Esophagus muscularis mucosa (tissue), 4 donors: ENCODE measurements at places on chromosomes 12 and 14. TPM values are rescaled to one million over a fixed set of nuclear protein-coding genes. Genes with fewer than 3 reads are reported as not detected.

LDHB gene
- total RNA-seq = 406 TPM

BDKRB1 gene
- total RNA-seq = 0.42 TPM

TGFB3 gene
- 28.8 TPM for total RNA-seq

PPFIA2 gene
- total RNA-seq = 0.86 TPM

ESRRB gene
- not detected for total RNA-seq

DNA sequence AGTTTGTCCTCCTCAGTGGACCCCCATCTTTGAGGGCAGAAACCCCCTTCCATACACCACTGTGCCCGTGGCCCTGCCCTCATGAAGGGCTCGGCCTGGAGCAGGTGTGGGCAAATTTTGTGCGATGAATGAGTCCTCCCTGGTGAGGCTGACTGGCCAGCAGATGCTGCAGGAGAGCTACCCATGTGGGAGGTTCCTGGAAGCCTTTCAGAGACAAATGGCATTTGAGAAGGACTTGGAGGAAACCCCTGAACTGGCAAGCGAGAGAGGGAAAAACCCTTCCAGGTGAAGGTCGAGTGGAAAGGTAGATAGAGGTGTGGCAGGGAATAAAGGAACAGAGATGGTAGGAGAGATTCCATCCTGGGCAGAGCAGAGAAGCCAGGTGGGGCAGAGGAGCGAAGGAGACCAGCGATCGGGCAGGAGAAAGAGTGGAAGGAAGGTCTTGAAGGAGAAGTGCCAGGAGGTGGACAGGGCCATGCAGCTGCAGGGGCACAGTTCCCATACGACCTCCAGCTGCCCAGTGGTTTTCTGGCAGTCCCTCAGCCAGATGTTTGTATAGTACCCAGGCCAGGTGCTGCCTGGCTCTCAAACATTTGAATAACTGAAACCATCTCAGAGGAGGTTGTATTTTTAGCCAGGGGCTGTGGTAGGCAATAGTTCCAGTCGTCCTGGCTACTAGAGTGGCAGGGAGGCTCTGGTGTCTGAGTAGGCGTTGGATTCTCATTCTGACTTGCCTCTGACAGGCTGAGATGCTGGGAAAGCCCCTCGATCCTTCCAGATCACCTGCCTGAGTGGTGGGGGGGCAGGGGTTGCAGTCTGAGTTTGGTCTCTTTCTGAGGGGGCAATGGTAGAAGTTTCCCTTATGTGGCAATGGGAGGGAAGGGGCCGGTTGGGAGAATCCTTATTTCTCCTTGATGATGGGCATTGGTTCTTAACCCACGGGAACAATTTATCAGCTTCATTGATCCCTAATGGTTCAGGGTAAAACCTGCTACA lies 40.1 kb downstream of the FBXL14 start:
- H3K4me1 ChIP-seq = no peaks in the 10 kb centered on the region
- no peak for DNase-seq

DNA sequence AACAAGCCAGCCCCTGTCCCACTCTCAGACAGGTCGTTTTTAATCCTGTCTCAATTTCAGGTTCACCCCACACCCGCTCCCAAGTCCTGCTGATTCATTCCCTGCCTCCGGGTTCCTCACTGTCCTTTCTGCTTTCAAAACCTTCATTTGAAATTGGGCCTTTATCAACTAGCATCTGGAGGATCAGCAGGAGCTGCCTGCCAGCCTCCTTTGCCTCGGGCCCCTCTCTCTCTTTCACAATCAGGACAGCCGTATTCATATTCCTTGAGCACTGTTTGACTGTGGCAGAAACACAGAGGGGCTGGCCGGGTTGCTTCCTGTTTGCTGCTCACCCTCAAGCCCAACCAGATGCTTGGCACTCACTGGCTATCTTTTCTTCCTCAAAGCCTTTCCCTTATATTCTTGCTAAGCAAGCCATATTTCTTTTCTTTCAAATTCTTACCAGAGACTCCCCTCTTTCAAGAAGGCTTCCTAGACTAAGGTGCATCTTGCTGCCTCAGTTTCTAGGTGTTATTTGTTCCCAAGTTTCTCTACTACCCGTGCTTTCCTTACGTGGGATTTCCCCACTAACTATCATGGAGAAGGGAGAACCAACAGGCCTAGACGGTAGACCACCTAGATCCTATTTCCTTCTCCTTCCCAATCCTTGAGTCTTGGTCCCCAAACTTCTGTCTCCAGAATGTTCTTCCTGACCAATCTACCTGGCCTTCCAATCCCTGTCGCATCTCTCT lies 3.0 kb downstream of the GALNT6 start:
- H3K27me3 ChIP-seq = no peaks in the 10 kb centered on the region
- no peak overlapping the region for H3K4me3 ChIP-seq
- no peaks in the 10 kb centered on the region for H3K36me3 ChIP-seq
- DNase-seq = no peak
- H3K4me1 ChIP-seq = peaks cover 15% of the 10 kb centered on the region

- H3K27me3 ChIP-seq = no peaks in the 10 kb centered on the region
- DNase-seq = no peak
- H3K27ac ChIP-seq = no peak overlapping the region
- no peaks in the 10 kb centered on the region for H3K36me3 ChIP-seq
- H3K4me1 ChIP-seq = peaks cover 18% of the 10 kb centered on the region
Measured at GRCh38 chr12:68375756-68376695, 43.9 kb upstream of the MDM1 start.

GRCh38 chr14:76937181-76938091 lies 91.1 kb downstream of the IRF2BPL start:
- peak overlapping the region; percentile 59 for H3K27ac ChIP-seq
- H3K36me3 ChIP-seq = no peaks in the 10 kb centered on the region
- peaks cover 37% of the 10 kb centered on the region for H3K4me1 ChIP-seq
- DNase-seq = no peak

DNA sequence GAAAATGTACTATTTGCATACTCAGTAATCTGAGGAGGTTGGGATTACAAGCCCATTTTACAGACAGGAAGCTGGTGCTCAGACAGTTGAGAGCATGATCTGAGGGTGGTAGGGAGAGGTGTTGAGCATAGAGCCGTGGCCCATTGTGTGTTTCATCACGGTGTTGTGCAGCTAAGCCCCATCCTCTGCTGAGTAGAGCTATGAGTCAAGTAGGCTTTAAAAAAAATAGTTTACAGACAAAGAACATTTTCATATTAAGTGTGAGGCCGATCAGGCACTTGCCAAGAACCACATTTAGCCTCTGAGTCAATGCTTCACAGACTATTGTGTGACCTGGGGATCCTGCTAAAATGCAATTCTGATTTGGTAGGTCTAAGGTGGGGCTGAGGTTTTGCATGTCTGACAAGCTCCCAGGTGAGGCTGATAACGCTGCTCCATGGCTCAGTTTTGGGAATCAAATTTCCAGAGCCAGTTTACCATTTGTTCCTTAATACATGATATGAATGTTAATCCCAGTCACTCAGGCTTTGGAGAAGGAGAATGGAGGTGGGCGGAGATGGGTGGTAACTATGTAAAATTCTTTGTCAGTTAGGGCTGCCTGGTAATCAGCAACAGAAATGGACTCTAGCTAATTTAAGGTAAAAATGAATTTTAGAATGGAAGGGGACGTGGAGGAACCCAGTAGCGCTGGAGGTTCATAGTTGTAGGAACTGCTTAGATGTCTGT lies 22.2 kb downstream of the ZNF664 start:
- peak; percentile 14 for DNase-seq
- no peaks in the 10 kb centered on the region for H3K27me3 ChIP-seq
- H3K4me3 ChIP-seq = no peak overlapping the region
- H3K4me1 ChIP-seq = peaks cover 26% of the 10 kb centered on the region

- DNase-seq = no peak
- no peak overlapping the region for H3K4me3 ChIP-seq
- H3K27me3 ChIP-seq = no peaks in the 10 kb centered on the region
- no peaks in the 10 kb centered on the region for H3K4me1 ChIP-seq
Measured at GRCh38 chr14:86838363-86838762, 1154.6 kb downstream of the GALC start.

- peak overlapping the region; percentile 92 for H3K27ac ChIP-seq
- DNase-seq = no peak
- H3K4me1 ChIP-seq = peaks cover 83% of the 10 kb centered on the region
- no peaks in the 10 kb centered on the region for H3K36me3 ChIP-seq
- H3K27me3 ChIP-seq = no peaks in the 10 kb centered on the region
Measured at GRCh38 chr12:122891661-122892525, 4.0 kb downstream of the VPS37B start.

DNA sequence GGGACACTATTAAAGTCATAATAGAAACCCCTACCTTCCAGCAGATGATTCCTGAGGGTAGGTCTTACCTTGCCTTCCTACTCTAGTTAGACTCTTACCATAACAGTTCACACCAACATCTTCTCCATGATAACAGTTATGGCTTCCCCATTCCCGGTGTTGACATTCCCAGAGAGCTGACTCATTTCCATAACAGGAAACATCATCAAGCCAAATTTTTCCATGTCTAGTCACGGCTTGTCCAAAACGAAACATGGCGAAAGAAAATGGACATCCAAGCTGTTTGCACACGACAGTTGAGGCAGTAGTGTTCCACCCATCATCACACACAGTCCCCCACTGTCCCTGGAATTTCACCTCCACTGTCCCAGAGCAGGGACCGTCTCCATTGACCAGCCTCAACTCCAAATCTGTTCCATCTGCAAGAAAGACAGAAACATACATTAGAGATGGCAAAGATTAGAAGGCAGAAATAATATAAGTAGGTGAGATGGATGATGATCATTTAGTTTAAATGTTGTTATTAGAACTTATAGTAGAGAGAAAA lies 10.6 kb downstream of the CD163L1 start:
- H3K27me3 ChIP-seq = no peaks in the 10 kb centered on the region
- H3K4me3 ChIP-seq = no peak overlapping the region
- no peak for DNase-seq
